ENCODE measurements at places on chromosomes 1 and 21.

- no peak for DNase-seq
These were observed 99.4 kb upstream of the SLC45A1 start for GRCh38 chr1:8218351-8219092.

DNA sequence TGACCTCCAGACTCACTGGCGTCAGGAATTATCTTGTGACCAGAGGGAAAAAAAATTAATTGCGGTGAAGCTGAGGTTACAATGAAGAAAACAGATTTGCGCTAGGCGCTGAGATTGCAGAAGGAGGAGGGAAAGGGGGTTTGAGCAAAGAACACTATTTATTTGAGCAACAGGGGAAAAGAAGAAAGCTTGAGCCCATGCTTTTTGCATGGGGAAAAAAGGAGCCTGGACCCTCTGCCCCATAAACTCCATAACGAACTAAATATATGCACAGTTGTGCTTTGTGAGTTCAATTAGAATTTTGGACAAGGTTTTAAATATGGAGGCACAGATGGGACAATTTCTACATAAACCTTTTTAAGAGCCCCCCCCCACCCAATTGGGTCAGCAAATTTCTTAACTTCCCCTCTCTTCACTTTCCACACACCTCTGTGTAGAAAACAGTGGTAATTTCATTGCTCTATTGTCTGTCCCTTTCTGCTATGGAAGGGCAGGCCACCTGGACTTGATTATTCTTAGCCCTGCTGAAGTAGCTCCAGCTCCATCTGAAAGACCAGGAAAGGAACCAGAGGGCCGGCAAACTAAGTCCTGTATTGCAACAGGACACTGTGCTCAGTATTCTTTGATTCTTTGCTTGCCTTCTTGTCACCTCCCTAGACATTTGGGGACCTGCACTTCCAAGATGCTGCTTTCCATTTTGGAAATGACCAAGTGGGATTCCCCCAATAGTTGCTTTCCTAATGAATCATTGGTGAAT, 862 bp upstream of the ID3 start:
- no peak for DNase-seq

DNA sequence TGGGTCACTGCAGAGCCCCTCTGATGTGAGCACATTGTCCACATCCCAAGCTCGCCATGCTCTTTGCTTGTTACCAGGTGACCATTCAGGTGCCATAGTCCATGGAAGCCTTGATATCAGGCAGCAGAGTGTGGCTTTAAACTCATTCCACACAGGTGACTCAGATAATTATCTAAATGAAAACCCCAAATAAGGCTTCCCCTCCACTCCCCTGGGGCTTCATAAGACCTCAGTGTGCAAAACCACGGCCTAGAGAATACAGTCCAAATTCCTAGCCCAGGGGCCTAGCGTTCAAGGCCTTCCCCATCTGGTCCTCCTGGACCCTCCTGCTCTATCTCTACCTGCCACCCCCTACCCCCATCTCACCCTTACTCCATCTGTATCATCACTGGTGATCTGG, 97.1 kb downstream of the ARHGEF10L start:
- no peak for DNase-seq

DNA sequence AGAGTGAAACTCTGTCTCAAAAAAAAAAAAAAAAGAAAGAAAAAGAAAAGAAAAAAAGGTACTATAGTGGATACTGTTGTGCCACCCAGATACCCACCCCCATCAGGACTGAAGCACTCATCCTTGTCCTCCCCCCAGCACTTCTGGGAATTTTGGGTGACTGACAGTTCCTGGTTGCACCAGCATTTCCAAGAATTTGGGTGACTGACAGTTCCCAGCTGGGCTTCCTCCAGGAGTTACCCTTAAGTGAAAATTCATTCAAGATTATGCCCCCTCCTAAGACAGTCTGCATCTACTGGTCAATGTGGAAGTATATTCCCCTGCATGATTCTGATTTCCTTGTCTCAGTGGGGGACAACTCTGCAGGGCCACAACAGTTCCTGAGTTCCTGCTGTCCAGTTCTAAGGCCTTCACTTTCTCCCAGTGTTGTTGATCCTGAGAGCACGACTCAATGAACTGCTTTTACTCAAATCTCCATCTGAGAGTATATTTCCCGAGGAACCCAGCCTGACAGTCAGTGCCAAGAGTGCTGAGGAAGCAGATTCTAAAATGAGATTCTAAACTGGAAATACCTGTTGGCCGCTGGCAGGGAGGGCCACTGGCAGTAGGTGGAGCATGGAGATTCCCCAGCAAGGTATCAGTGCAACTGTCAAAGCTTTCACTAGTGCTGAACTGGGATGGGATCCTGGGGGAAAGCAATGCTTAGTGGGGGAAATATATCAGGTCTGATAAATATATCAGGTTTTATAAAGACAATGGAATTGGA, 18.5 kb downstream of the RIIAD1 start:
- no peak for DNase-seq

- DNase-seq = no peak
These were observed 72.2 kb downstream of the TDRD5 start for GRCh38 chr1:179663810-179664209.

DNA sequence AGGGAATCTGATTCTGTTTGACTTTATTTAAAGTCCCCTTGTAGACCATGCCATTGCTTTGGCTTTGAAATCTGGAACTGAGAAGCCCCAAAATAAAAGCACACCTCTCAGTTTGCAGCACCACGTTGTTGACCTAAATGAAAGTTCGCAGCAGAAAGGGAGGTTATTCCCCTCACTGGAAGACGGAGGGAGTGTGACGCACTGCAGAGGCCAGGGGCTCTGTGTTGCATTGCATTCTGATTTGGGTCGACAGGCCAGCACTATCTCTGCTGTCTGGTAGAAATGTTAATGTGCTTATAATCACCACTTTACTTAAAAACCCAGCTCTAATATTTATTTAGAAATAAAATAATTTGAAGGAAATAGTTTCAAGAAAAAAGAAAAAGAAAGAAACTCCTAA, 675.2 kb upstream of the NR5A2 start:
- DNase-seq = no peak

DNA sequence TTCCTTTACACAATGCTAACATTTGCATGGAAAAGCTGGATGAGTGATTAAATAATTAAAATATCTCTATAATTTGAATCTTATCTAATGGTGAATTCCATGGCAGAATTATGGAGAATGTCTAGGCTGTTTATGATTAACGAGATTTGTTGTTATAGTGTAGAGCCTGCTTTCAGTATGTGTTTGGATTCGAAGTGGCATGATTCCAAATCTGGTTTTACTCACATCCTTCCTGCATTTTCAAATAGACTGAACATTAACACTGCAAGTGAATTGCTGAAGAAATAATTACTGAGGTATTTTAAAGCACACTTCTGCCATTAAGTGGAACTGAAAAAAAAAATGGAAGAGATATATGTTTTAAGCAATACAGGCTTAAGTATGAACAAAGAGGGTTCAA, 5.1 kb upstream of the NEK7 start:
- no peak for DNase-seq

GRCh38 chr1:31987135-31987619, 26.5 kb upstream of the KHDRBS1 start:
- DNase-seq = no peak

DNA sequence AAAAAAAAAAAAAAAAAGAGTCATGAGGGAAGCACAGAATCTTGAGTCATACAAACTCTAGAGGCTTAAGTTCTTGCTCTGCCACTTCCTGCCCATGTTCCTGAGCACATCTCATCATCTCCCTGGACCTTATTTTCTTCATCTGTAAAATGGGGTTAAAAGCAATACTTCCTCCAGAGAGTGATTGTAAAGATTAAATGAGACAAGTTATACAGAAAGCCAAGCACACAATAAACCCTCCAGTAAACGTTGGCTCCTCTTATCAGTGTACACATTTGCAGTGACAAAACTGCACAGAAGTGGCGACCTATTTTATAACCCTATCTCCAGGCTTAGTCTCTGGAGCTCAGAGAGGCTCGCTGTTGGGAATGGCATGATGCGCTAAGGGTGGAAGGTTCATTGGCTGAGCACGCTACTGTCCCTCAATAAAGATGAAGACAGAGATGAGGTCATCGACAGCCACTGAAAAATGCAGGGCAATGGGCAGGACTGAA, 82.1 kb downstream of the RRAGC start:
- DNase-seq = no peak

DNA sequence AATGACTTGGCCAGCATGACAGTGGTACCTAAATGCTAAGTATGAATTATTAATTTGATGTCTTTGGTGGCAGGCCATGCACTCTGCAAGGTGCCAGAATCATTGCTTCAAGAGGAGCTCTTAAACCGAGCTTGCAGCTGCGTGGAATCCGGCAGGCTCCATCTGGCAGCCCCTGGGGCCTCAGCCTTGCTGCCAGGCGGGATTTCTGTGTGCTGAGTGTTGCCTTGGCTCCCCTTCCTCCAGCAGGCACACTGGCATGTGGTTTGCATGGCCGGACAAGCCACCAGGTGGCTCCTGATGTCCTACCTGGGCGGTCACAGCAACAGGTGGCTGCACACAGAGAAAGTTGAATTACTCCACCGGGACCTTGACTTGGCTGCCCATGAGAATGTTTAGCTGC, 155.4 kb downstream of the URB2 start:
- DNase-seq = no peak

GRCh38 chr1:196861429-196861828, 26.4 kb upstream of the CFHR4 start:
- DNase-seq = no peak

GRCh38 chr1:147202576-147202975, 22.6 kb downstream of the FMO5 start:
- DNase-seq = no peak

DNA sequence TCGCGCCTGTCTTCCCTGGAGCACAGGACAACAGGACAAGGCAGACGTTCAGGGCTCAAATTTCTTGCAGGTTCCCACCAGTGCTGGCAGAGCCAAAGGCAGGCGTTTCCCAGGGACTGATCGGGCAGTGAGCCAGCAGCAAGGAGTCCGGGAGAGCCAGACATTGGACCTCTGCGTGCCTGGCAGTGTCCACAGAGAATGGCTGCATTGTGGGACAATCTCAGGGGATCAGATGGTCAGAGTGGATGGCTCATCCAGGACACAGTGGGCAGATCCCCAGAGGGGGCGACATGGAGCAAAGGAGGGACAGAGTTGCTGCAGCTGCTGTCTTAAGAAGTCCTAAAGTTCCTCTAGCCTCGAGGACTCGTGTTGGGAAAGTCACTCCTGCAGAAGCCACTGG, 4.6 kb downstream of the TMEM63A start:
- no peak for DNase-seq

DNA sequence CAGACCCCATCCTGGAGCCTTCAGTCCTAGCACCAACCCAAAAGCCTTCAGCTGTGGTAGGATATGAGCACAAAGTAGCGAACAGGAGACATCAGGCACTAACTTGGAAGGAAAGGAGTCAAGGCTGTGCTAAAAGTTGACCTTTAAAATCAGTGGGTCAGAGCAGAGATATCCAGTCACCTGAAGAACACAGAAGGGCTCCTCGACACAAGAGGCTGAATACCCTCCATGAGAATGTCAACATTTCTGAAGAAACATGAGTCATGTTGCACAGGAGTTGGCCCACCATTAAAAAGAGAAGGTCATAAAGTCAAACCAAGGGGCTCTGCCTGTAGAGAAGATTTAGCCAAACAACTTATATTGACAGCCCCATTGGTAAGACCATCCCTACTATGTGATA, 172.5 kb downstream of the PLPP3 start:
- DNase-seq = no peak

DNA sequence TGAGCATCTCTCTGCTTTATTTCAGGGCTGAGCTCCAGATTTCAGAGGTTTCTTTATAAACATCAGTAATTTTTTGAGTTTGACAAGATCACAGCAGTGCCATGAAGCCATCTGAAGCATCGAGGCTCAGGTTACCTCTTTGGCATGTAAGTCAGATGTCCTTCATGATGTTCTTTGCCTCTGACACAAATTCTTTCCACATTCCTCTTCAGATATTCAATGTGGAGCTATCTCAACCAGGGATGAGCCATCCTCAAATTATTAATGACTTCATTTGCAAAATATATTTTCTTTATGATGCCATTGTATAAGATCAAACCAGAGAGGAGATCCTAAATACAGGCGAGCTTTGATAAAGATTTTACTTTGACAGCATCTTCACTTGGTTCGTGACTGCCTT, 256.7 kb downstream of the COL11A1 start:
- no peak for DNase-seq

DNA sequence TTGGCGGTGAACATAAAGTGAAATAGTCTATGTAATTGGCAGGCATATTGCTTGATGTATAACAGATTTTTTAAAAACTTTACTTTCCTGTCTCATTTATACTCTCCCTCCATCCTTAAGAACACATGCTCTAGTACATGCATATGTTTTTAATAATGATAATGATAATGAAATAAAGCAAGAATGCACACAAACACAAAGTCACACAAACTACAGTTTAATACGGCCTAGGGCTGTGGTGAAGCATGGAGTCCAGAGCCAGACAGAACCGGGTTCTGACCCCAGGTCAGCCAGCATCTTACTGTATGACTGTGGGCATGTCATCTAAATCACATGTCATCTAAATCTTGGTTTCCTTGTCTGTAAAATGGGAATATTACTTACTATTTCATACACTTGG, 324.9 kb upstream of the NFIA start:
- no peak for DNase-seq

GRCh38 chr1:173507205-173507846, 30.2 kb downstream of the PRDX6 start:
- DNase-seq = no peak

DNA sequence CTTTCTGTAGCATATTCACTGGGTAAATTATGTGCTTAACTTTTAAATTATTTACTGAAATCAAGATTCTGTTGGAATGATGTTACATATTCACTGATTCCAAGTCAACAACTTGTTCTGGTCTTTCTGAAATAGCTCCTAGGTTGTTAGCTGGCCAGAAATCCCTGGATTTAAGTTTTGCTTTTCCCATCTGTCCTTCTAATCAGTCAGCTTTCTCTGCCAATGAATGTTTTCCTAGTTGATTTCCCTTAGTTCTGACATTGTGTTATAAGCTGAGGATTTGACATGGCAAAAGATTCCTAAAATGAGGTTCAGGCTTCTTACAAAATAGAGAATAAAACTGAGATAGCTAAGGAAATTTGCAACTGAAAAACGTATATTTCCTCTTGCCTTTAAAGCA, 1479.6 kb downstream of the MRPL39 start:
- DNase-seq = no peak

- DNase-seq = no peak
These were observed 292.0 kb upstream of the PLXNA2 start for GRCh38 chr1:208536212-208536611.

DNA sequence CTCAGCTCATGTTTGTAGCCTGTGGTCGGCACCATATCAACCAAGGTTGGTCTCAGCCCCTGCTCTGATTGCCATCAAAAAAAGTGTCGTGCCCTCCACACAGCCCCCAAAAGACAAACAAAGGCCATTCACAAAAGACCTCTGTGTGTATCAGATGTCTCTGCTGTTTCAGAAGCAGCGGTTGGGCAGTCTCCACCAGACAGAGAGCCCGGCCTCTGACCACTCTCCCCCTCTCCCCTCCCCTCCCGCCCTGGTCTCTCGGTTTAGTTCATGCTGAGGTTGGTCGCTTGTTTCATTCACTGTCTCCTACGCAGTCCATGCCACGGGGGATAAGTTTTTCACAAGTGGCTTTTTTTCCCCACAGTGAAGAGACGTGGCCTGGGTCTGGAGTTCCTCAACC, 27.1 kb downstream of the ACTA1 start:
- DNase-seq = no peak

All from activated T-helper 1 cell treated with anti-CD3 and anti-CD28 coated beads, Interleukin-12 subunit alpha, Interleukin-12 subunit beta, Interleukin-2, Interleukin-4 antibody, amounts not matched to agents 30 ng/mL and 10 ng/mL and 1 ng/mL, durations not matched to agents 14 hours and 24 hours and 36 hours (primary cell).